ENCODE measurements at places on chromosomes 4 and X.

DNA sequence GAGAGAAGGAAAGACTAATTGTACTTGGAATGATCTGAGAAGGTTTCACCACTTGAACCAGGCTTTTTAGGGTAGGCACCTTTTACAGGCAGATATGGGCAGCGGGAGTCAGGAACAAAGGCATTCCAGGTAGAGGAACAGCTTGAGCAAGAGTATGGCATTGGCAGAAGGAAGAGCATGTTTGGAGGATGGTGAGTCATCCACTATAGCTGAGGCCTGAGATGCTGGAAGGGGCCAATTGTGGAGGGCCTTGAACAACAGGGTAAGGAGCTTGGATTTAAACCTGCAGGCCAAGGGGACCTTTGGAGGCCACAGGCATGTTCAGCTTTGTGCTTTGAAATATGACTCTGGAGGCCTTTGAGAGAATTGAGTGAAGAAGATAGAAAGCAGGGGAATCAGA, 32.2 kb downstream of the PFKFB1 start:
- no peak for DNase-seq

DNA sequence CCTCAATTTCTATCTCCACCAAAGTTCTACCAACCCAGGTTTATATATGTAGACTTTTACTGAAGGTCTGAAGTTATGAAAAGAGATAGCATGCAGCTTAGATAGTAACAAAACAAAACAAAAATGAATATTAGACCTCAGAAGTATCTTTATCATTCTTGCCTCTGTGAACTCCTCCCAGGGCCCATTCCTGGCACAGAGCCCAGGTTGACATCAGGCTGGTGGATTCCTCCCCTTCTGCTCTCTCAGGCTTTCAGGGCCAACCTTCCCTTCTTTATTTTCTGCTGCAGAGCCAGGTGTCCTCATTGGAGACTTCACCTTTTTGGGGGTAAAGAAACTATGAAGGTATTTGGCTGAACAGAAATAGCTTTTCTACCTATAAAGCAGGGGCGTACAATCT, 112.8 kb upstream of the PITX2 start:
- DNase-seq, result no peak

DNA sequence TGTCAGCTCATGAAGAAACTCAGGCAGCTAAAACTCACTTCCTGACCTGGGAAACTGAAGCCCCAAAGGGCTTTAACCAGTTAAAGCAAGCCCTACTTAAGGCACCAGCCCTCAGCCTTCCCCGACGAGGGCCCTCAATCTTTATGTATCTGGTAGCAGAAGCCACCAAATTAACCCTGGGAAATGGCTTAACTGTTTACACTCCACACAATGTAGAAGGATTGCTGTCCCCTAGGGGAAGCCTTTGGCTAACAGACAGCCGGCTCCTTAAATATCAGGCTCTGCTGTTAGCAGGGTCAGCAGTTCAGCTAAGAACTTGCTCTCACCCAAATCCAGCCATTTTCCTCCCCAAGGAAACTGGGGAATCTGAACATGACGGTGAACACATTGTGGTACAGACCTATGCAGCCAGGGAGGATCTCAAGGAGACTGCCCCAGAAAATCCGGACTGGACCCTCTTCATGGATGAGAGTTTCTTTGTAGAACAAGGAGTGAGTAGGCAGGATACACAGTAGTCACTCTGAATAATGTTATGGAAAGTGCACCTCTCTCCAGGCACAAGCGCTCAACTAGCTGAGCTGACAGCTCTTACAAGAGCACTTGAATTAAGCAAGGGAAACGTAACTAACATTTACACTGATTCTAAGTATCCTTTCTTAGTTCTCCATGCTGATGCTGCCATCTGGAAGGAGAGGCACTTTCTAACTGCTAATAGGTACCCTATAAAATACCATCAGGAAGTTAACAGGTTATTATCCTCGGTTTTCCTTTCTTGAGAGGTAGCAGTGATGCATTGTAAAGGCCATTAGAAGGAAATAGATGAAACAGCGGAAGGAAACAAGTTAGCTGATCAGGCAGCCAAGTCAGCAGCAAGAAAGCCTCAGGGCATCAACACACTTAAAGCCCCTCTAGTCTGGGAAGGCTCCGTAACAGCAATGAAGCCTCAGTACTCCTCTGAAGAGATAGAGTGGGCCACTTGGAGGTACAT, 9.6 kb upstream of the NAF1 start:
- no peak for DNase-seq

DNA sequence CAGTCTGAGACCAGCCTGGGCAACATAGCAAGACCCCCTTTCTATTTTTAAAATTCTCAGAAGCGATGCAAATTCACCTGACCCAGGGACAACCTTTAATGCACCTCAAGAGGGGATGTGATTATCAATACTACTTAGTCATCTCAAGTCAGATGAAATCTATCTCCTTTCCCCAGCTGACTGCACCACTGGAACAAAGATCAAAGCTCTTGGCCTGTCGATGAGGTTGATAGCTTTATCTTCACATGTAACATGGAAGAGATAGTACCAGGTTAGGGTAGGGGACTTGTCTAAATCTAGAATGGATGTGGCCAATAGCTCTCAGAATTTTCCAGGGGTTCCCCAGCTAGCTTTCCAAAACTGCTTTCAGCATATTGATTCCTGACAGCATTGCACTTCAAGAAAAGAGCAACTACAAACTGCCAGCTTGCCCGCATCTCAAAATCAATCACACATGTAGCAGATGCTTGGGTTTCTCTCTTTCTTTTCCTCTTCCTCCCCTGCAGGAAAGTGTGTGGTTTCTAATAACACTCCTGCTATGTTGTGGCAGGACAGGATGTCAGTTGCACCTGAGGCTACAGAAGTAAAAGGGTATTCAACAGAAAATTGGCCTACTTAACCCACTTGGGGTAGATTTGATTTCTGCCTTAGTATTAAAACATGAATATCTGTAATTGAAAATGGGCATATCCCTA, 12.2 kb upstream of the TMEM164 start:
- no peak for DNase-seq

GRCh38 chr4:10028910-10029309, 7.6 kb upstream of the SLC2A9 start:
- no peak for DNase-seq

- no peak for DNase-seq
These were observed 58.9 kb downstream of the ARX start for GRCh38 chrX:24956828-24957227.

GRCh38 chrX:34404386-34405070, 252.6 kb downstream of the TMEM47 start:
- DNase-seq, result no peak

GRCh38 chr4:184384056-184384809, 90.1 kb downstream of the IRF2 start:
- DNase-seq, result no peak

GRCh38 chr4:177632481-177632880, 190.2 kb upstream of the AGA start:
- DNase-seq, result no peak

DNA sequence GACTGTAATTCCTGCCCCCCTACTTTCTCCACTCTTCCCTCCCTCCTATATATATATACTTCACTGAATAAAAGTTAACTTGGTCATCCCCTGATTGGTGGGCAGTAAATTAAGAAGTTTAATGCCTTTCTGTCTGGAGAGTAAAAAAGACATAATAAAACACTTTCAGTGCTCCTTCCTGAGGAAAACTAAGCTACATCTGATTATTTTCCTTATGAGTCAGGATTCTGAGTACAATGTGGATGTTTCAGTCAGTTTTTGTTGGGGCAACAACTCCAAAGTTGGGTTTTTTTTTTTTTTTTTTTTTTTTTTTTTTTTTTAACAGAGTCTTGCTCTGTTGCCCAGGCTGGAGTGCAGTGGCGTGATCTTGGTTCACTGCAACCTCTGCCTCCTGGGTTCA, 22.0 kb upstream of the SUPT20HL2 start:
- no peak for DNase-seq

DNA sequence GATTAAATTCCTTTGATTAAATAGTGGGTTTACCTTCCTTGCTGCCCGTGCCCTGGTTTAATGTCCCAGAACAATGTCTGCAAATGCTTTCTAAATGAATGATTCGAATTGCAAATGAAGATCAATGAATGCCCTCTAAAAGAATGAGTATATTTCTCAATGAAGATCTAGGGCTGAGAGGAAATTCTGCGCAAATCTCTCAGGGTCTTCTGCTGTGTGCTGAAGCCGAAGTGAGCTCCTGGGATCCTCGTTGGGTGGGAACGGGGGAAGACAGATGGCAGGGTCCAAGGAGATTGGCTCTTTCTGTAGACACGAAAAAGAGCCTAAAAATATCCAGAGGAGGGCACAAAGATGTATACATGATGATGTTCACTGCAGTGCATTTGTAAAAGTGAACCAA, 224.8 kb downstream of the STIM2 start:
- no peak for DNase-seq

DNA sequence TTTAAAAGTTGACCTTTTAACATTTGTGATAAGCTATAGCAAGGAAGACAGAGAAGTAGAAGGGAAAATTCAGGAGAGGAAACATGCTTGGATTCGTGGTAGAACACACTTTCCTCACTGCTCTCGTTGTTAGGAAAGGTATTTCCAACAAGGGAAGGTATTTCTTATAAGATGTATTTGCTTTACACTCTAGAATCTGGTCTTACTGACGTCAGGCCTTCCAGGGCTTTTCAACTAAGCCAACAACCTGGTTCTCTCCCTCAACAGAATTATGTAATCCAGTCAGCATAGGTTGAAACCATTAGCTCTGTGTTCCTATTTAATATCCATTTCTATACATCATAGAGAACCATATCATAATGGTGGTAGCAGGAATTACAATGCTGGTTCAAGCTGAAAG, 241.9 kb downstream of the SLC39A8 start:
- DNase-seq, result no peak

All from C1 segment of cervical spinal cord (tissue), 14 donors.